ENCODE measurements at places on chromosomes 5 and 9.

DNA sequence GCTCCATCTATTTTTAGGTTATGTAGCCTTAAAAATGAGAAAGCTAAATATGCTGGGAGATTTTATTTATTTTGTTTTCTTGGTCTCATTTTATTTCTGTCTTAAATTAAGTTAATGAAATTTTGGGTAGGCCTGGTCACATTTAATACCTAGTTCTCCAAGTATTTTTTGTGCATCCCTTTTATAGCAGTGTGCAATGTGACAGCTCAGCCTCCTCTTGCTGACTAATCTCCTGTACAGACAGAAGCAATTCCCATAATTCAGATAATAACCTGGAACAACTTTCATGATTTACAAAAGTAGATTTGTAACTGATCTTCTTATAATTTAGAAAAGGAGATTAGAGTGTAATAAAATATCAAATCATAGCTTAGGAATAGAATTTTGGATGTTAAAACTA lies 403.9 kb downstream of the ADGRV1 start:
- no peak for DNase-seq

DNA sequence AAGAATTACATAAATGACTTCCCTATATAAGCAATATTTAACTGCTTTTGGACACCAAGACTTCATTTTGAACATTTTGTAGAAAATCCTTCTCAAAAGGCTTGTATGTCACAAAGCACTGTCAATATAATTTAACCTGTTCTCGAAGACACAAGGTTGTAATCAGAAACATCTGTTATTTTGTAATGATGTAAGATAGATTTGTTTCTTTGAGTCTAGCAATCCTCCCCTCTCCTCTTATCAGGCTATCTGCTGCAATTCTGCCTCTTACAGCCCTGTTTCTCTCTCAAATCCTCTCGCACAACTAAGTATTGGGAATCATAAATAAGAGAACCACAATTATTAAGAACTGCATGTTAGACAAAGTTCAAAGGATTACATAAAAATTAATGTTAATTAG lies 18.6 kb upstream of the TARS1 start:
- DNase-seq = no peak

DNA sequence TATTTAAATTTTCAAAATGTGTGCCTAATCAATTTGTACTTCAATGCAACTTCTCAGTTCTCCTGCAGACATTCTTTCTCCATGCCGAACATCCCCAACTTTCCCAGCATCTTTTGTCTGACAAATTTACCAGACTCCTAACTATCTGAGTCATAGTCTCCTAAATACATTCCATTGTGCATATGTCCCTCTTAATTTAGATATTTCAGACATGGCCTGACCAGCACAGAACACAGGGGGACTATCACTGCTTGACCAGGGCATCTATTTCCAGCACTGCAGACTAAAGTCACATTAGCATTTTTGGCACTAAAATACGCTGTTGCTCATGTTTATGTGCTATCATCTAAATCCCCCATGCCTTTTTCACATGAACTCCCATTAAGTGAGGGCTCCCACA lies 71.9 kb downstream of the ITGA1 start:
- no peak for DNase-seq

- DNase-seq = no peak
These were observed 35.3 kb downstream of the ZDHHC11B start for GRCh38 chr5:749101-749670.

DNA sequence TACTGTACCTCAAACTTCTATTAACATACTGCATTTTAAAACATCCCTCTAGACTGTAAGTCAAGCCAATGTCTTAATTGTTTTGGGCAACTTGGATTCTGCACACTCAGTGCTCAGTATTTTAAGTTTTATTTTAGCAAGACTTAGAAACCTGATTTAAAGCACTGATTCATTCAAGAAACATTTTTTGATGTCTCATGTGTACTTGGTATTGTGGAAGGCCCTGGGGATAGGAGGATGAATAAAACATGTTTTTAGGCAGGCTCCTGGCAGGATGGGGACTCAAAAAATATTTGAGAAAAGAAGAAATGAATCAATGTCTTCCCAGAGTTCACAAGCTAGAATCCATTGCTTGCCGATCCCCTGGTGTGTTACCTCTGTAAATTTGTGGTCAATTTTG lies 334.0 kb upstream of the PUM3 start:
- DNase-seq = peak; percentile 13

DNA sequence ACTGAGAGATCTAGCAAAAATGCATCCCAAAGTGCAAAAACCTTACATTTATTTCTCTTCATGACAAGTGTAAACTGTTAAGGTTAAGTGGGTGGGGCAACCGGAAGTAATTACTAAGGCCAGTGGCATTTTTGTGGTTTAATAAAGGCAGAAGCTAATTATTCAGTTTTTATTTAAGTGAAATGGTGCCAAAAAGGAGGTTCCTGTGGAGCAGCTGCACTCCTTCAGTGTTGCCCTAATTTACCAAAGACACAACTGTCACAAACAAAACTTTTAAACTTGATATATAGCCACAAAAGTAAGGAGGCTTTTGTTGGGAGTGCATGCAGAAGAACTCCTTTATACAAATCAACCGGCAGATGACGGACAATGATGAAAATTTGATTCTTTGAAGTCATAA lies 81.6 kb downstream of the NDUFS4 start:
- peak; percentile 2 for DNase-seq

DNA sequence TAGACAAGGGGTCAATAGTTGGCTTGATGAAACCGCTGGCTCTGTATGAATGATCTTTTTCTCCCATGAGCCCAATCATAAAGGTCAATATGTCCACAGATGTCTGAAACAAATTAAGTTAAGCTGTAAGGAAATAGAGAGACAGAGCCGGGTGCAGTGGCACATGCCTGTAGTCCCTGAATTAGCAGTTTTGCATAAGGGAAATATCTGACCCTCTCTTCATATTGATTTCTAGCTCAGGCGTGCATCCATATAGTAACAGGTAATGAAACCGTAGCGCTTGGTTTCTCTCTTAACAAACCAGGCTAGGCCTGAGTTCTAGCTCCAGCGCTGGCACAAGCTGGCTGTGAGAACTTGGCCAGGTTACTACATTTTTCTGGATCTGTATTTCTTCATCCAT lies 118.1 kb upstream of the ERCC6L2 start:
- DNase-seq = no peak

DNA sequence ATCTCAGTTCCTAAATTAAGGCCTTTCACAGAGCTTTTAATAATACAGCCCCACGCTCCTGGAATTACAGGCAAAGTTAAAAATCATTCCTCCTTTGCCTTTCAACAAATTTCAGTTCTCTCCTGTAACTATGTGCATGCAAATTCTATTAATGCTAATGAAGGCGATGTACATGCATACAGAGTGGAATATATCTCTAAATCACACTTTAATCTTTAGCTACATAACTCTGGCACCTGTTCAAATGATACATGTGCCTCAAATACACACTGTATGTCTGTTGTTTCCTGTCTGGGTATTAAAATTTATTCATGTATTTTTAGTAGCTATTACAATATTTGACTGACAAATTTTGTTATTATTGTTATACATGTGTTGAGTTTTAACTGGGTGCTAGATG lies 30.8 kb downstream of the CETN3 start:
- no peak for DNase-seq

GRCh38 chr5:131384616-131385214 lies 120.9 kb downstream of the CDC42SE2 start:
- DNase-seq = no peak
